AG08396 (cell line): ENCODE measurements at places on chromosomes 5 and 9.

- no peak for DNase-seq
Observed at GRCh38 chr9:79583952-79584654, 12.3 kb downstream of the TLE4 start.

- DNase-seq, result no peak
Observed at GRCh38 chr9:106023455-106023854, 329.1 kb downstream of the TMEM38B start.

DNA sequence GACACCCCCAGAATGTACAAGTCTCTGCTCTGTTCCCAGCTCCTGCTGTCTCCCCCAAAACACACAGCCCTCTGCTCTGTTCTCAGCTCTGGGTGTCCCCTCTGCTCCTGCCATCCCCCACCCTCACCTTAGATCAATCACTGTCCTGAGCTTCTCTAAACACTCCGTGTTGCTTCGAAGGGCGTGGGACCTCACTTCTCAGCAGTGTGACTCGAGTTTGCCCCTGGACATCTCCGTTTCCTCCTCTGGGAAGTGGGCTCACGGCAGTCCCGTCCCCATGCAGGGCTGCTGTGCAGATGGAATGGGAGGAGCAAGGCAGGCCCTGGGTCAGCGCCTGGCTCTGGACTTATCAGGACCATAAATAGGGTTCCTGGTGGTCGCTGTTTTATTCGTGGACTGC is 98.0 kb upstream of the RAPGEF1 start:
- DNase-seq, result no peak

GRCh38 chr9:79357616-79358015 is 214.1 kb upstream of the TLE4 start:
- no peak for DNase-seq

DNA sequence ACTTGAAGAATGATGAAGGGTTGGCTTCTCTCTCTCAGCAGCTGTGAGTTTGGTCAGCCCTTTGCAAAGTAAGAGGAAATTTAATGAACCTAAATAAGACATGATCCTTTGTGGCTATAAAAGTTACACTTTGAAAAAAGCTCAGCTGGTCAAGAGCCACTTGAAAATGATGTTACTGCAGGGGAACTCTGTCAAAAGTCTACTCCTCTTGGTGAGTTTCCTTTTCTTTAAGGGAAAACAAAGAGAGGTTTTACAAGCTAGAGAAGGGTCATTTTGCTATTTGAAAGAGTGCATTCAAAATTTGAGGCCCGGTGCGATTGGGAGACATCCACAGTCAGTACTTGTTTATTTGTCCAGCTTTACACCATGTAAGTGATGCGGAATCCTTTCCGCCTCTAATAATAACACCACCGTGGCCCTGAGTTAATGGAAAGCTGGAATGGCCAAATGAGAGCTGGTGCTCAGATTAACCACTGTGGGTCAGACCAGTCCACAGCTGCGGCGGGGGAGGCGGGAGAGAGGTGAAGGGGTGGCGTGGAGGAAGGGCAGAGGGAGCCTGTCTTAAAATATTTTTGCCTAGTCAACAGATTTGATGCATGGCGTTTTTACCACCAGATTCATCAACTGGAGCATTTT is 404.0 kb downstream of the TLE4 start:
- DNase-seq, result no peak

DNA sequence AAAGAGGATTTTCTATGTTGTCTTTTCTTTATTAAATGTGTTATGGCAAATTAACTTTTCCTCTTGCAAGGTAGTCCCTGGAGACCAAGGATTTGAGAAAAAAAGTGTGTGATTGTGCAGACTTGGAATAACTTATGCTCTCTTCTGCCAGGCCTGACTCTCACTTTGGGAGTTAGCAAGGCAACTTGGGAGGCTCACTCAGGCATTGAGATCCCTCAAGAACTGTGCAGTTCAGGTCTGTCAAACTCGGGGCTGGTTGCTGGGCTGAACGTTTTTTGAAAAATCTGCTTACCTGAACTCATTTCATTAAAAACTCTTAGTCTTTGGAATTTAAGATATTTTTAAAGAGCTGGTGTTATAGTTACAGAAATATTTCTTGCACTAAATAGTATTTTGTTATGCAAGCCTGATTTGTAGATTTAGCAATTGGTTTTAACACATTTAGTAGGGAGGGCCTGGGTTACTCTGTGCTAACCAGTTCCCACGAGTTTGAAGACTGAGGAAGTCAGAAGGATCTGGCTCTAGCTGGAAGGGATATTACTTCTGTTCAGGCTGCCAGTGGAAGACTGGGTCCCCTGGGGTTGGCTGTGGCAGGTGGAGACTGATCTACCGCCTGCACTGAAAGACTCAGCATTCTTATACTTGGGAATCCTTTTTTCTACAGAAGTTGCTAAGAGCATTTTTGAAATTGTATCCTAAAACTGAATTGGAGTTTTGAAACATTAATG is 150.4 kb upstream of the PCSK5 start:
- no peak for DNase-seq

DNA sequence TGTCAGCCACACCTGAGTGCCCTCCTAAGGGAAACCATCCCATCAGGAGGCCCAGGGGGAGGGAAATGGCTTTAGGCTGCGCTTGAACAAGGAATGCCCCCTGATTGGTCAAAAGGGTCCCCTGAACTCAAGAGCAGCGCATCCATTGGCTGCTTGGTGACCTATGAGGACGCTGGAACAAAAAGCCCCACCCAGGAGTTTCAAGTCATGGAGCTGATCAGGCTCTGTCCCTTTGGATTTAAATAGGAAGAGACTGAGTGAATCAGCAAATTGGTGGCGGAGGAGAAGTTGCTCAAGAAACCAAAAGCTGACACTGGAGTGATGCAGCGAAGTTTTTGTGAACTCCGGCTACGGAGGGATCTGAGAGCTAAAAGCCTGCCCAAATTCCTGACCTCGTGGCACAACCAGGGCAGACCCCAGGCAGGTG is 66.7 kb downstream of the SMIM23 start:
- no peak for DNase-seq

DNA sequence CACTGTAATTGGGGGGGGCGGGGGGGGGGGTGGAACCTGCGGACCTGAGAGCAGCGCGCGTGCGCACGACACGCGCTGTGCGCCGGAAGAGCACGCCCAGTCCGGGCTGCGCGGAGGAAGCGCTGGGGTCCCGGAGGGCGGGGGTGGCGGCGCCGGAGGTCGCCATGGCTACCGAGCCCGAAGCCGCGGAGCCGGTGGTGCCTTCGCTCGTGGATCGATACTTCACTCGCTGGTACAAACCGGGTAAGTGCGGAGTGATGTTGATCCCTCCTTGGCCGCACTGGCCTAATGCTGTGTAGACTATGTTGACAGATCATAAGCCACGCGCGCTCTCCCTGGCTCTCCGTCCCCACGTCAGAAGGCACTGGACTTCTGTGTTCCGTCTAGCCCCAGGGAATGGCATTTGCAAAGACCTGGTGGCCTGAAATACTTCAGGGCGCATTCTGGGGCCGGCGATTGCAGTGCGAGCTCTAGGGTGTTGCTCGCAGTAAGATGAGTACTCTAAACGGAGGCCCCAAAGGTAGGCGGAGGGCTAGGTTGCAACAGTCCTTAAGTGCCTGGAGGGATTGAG is at the start of gene ABITRAM:
TSS of gene ABITRAM (plus strand) at position 78 of the 571 bp plus-strand sequence. CDS start at position 165, 87 bp downstream.
- peak; percentile 95 for DNase-seq

GRCh38 chr5:139023286-139023685 is 148.2 kb upstream of the LRRTM2 start:
- no peak for DNase-seq

DNA sequence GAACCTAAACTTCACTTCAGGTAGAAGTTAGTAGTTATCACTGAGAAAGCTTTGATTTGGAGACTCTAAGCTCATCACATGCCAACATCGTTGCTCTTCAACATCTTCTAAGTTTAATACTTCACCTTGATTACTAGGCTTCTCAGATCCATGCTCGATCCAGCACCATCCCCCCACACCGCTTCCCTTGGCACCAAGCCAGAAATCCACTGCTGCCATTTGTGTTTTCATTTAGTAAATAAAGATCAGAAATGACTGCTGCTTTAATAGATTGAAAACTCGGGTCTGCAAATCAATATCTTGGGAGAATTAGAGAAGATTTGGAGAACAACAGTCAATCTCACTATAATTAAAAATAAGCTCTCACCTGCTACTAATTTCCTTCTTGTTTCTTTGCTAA is 214.7 kb upstream of the NR4A3 start:
- DNase-seq, result no peak

DNA sequence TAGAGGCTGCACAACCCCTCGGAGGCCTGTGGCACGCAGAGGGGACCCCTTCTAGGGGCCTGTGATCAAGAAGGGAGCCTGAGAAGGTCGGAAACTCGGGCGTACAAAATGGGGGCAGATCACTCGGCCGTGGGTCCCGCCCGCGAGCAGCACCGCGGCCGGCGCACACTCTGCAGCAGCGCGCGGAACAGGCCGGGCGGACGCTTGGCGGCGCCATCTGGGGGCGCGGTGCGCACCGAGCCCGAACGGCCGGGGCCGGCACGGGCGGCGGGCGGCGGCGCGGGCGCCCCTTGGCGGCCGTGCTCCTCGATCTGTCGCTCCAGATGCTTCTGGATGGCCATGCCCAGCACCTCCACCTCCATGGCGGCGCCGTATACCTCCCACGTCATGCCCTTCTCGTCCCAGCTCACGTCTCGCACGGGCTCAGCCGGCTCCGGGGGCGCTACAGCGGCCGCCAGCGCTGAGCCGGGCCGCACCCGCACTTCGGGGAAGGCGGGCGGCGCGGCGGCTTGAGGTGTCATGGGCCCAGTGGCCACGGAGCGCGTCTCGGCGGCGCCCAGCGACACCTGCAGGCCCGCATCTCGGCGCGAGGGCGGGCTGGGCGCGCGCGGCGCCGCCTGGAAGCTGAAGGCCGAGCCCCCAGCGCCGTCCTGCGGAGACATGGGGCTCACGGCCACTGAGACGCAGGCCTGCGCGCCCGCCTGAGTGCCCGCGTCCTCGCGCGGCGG is 13.1 kb downstream of the GPRIN1 start:
- DNase-seq, result peak; percentile 50

- no peak for DNase-seq
Observed at GRCh38 chr5:172093965-172094364, 87.5 kb upstream of the FBXW11 start.

- DNase-seq, result peak; percentile 3
Observed at GRCh38 chr9:135664801-135665794, 2.0 kb downstream of the LCN9 start.

GRCh38 chr9:133108794-133109641 is 12.0 kb downstream of the RALGDS start:
- DNase-seq, result no peak

- DNase-seq, result no peak
Observed at GRCh38 chr5:74020503-74020902, 394.5 kb downstream of the ARHGEF28 start.

DNA sequence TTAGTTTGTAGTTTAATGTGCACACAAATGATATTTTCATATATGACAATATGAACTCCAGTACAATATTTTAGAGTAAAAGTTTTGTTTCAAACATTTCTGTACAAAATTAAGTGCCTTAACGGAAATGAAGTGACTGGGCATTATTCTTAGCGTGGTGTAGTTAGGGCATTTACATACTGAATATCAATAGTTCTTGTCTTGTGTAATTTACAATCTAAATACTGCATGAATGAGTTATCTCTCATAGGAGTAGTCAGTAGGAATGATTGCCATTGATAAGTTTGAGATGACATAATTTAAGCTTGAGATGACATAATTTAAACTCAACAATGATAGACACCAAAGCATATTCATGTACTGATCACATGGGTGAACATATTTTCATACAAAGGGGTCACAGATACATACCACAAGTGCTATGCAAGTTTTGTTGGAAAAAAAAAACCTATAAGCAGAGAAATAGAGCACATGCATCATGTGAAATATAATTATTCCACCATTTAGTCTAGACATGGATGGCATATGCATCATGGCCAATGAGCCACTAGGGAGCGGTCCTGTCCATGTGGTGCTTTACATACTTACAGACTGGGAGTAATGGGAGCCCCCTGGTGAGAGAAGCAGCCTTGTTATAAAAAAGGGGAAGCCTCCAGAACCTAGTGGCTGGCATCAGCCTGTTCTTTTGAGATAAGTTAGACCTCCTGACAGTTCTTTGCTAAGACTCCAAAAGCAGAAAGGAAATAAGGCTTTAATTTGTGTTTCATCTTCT is 1523.9 kb downstream of the MAT2B start:
- no peak for DNase-seq

GRCh38 chr9:97307091-97307490 is 368 bp upstream of the CCDC180 start:
- DNase-seq, result peak; percentile 54

GRCh38 chr5:135599421-135600151 is 20.8 kb upstream of the CXCL14 start:
- DNase-seq, result no peak

DNA sequence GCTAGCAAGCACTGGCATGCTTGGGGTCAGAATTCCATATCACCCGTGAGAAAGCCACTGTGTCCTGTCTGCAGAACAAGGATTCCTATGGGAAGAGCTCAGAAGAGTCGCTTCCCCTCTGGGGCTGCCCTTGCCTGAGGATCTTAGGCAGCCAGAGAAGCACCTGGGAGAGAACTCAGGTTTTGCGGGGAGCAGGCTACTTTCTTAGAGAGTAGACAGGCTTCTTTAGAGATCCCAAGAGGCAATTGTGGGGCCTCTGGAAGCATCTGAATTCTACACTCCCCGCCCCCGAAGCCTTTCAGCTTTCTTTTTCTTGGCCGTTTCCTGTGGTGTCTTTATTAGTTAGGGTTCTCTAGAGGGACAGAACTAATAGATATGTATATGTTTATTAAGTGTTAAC is 40.9 kb downstream of the PHF2 start:
- DNase-seq, result no peak

GRCh38 chr5:163505049-163505367 is 411 bp upstream of the MAT2B start:
- no peak for DNase-seq

DNA sequence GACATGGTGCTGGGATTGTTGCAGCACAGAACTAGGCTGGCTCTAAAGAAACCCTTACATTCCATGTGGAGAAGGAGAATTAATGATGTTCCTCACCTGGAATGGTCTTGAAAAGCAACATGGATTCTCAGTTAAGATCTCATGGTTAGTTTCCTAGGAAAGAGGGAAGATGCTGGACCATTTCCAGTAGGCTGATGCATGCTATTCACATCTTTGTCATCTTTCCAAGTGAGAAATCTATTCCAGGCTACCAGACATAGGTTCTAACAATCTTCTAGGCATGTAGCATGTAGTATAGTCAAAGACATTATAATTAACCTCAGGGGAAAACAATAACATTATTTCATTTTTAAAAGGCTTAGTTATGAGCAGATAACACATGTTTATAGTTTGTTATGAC is 44.3 kb downstream of the TMEM252 start:
- no peak for DNase-seq

GRCh38 chr5:82364497-82364896 is 86.3 kb upstream of the RPS23 start:
- peak; percentile 41 for DNase-seq
